LHCN-M2 (cell line): ENCODE measurements at places on chromosomes 5 and 9. TPM values are rescaled to one million over a fixed set of nuclear protein-coding genes. Genes with fewer than 3 reads are reported as not detected.

The NR2F1 gene
- 16.8 and 17.1 TPM in 2 replicates for total RNA-seq

The ADAMTSL1 gene
- total RNA-seq, result 74.5 and 85.1 TPM in 2 replicates

The JAKMIP2 gene
- total RNA-seq, result 0.06 and 0.52 TPM in 2 replicates

The CDH9 gene
- total RNA-seq, result not detected in 2 replicates

The FOXB2 gene
- total RNA-seq, result not detected in 2 replicates

The SHB gene
- 27.1 and 33.2 TPM in 2 replicates for total RNA-seq

The KCNV2 gene
- not detected in 2 replicates for total RNA-seq

The FBP1 gene
- not detected in 2 replicates for total RNA-seq

The SLC6A7 gene
- total RNA-seq, result not detected in 2 replicates

The SHOC1 gene
- total RNA-seq, result 0.26 TPM in 1 of 2 replicates, not detected in the other

The SPAAR gene
- 0.17 and 0.38 TPM in 2 replicates for total RNA-seq
